ENCODE measurements at places on chromosomes 3 and 15. TPM values are rescaled to one million over a fixed set of nuclear protein-coding genes. Genes with fewer than 3 reads are reported as not detected.
A peak's percentile ranks its signal among the peaks of the same experiment; 100 is the strongest.

Gene APBA2
- total RNA-seq: 1.8 TPM

GRCh38 chr15:70427167-70428120 lies 329.7 kb upstream of the TLE3 start:
- H3K27me3 ChIP-seq: peaks cover 19% of the 10 kb centered on the region
- H3K36me3 ChIP-seq: peaks cover 2% of the 10 kb centered on the region
- H3K27ac ChIP-seq: no peak overlapping the region
- H3K4me1 ChIP-seq: peaks cover 22% of the 10 kb centered on the region
- no peak overlapping the region for H3K4me3 ChIP-seq

DNA sequence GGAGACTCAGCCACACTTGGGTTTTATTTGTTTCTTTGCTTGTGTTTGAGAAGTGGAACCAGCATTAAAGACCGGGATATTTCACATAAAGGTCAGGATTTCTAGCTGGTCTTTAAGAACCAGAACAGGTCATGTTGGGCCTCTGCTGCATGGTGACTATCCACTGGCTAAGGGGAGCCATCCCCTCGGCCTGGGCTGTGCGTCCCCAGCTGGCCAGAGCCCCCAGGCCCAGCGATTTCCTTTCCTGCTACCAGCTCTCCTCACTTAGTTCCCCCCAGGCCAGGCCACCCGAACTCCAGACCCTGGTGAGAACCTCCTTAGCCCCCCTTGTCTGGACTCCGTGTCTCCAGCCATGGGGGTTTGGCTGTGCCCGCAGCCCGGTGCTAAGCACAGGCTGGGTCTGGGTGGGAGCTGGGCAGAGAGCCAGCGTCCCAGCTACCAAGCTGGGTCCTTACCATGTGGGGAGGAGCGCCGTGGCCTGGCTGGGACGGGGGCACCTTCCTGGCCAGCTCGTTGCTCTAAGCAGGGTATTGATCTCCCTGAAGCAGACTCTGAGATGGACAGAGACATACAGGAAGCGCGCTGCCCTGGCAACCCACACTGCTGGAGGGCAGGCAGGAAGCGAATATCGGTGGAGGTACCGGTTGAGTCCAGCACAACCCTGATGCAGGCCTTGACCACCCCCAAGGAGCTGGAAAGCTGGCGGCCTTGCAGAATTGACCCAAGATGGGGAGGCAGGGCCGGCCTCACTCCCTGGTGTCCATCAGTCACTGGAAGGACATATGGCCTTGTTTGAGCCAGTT lies 49.4 kb downstream of the KLF15 start:
- H3K4me1 ChIP-seq: no peaks in the 10 kb centered on the region
- H3K27ac ChIP-seq: no peak overlapping the region
- H3K4me3 ChIP-seq: no peak overlapping the region
- DNase-seq: peak; percentile 31
- H3K36me3 ChIP-seq: no peaks in the 10 kb centered on the region

GRCh38 chr3:58293516-58293915 lies 12.5 kb upstream of the RPP14 start:
- no peaks in the 10 kb centered on the region for H3K27me3 ChIP-seq
- H3K4me1 ChIP-seq: no peaks in the 10 kb centered on the region
- H3K4me3 ChIP-seq: no peak overlapping the region
- no peak for DNase-seq
- no peak overlapping the region for H3K27ac ChIP-seq

GRCh38 chr3:61947456-61947855 lies 386.1 kb downstream of the PTPRG start:
- H3K27me3 ChIP-seq: no peaks in the 10 kb centered on the region
- no peaks in the 10 kb centered on the region for H3K4me1 ChIP-seq
- DNase-seq: no peak
- H3K27ac ChIP-seq: no peak overlapping the region

DNA sequence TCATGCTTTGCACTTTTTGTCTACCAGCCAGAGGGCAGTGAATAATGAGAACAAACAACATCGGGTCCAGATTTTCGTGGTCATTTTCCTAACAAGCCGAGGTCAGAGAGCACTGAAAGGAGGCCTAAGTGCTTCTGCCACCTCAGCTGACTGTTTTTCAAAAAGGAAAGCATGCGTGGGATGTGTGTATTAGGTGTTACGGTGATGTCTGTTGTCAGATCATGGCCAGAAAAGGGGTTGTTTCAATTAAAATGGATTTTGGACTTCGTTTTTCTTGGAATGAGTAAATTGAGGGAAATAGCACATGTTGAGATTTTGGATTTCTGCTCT lies 99.5 kb downstream of the APBA2 start:
- H3K4me1 ChIP-seq: peaks cover 3% of the 10 kb centered on the region
- H3K27me3 ChIP-seq: peaks cover 3% of the 10 kb centered on the region
- no peak overlapping the region for H3K4me3 ChIP-seq
- no peaks in the 10 kb centered on the region for H3K36me3 ChIP-seq
- no peak overlapping the region for H3K27ac ChIP-seq

GRCh38 chr15:88476635-88477060 lies 9.1 kb downstream of the MRPS11 start:
- no peak overlapping the region for H3K27ac ChIP-seq
- DNase-seq: peak; percentile 70
- H3K36me3 ChIP-seq: peaks cover 37% of the 10 kb centered on the region
- no peaks in the 10 kb centered on the region for H3K27me3 ChIP-seq

GRCh38 chr3:160822936-160823335 lies 66.9 kb downstream of the PPM1L start:
- no peak overlapping the region for H3K27ac ChIP-seq
- no peaks in the 10 kb centered on the region for H3K36me3 ChIP-seq
- H3K27me3 ChIP-seq: peaks cover 6% of the 10 kb centered on the region
- H3K4me1 ChIP-seq: no peaks in the 10 kb centered on the region
